Activated T-cell treated with anti-CD3 and anti-CD28 coated beads, Interleukin-2, amount 50 U/mL, for 48 hours (primary cell): ENCODE measurements at places on chromosomes 6 and 20.

DNA sequence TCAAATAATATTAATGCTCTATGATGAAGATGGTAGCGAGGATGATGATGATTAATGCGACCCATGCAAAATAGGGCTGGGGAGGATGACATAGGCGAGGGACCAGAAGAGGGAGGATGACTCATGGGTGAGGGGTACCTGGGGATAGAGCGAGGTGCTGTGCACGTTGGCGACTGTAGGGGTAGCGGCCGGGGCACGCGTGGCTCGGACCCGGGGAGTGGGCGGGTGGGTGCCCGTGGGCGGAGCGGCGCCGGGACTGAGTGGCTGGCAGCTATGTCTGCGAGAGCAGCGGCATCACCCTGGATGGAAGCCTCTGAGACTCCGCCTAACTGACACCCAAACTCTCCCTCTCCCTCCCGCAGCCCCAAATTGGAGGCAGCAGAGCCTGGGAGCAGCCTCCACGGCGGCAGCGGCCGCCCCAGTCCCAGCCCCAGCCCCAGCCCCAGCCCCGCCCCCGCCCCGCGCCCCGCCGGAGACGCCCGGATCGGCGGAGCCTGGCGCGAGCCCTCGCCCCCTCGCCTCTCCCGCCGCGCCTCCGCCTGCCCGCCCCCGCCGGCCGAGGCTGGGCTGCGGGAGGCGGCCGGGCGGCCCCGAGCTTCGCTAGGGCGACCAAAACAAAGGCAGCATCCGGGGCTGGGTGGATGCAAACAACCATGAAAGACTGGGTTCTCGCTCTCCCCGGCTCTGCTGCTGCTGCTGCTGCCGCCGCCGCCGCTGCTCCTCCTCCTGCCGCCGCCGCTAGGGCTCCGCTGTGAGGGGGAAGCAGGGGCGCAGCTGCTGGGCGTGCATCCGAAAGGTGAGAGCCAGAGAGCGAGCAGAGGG, at the start of gene RIMS1:
TSS of gene RIMS1 (plus strand) at position 367 of the 822 bp plus-strand sequence. CDS start 474 bp downstream, outside the sequence.
- peak; percentile 19 for DNase-seq

DNA sequence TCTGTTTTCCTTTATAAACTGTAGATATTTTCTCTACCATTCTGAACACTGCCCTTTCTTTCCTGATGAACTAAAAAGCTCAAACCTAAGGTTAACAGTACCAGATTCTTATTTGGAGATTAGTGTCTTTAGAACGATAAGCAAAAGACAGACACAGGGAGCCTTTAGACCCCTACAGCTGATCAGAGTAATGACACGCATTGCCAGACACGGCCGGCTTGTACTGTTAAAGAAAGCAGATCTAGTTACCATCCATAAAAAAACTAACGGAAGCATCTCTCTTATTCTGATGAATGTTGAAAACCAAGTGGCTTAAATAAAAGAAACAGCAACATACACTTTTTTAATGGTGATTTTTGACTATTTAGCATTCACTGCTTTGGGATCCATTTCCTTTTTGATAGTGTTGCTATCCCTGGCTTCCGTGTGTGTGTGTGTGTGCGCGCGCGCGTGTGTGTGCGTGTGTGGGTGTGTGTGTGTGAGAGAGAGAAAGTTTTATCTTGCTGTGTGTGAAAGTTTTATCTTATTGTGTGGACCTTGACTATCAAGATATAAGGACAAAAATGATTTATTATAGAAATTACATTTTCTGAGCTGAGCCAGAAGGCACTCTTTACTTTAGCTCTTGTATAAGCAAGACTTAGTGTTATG, 95.6 kb upstream of the SLC35B3 start:
- no peak for DNase-seq

DNA sequence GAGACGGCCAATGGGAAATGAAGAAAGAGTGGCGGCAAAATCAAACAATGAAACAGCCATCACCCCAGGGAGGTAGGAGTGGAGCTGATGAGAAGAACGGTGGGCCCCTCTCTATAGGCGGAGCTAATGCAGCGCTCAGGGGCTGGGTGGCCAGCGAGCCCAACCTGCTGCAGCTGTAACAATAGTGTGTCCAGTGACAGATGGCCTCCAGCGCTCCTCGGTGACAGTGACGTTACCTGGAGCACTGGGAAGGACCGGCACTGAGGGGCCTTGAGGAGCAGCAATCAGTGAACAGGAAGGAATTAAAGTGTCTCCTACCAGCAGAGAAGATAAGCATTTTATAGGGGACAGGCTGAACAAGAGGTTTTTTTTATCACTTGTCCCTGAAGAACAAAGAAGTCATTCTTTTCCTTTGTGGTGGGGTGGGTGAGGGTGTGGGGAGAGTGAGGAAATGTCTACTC, 81.6 kb downstream of the FOXA2 start:
- no peak for DNase-seq

DNA sequence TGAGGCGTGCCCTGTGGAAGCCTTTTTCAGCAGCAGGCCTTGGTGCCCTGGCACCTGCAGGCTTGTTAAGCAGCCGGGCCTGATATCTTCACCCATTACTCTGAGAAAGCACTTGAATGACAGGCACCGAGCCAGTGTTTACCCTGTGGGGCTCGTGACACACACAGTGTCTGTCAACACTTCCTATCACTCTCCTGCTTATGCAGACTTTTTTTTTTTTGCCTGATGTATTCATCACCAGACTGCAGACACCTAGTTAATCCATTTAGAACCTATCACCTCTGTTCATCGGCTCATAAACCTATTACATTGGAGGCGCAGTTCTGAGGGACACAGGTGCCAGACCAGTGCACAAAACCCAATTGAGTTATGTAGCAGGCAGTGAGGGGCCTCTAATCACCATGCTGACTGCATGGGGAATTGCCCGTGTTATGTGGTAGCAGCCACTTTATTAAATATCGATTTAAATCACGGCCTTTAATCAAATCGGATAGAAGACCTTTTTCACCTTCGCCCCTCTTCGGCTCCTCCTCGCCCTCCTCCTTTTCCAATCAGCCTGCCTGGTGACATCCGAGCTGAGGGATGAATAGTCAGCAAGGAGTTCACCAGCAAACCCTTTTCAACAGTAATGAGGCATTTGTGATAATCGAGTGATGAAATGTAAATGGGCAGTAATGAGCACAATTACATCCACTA, 962.9 kb upstream of the SLC35B3 start:
- no peak for DNase-seq

GRCh38 chr6:124676033-124676432, 286.2 kb upstream of the RNF217 start:
- DNase-seq, result no peak

- no peak for DNase-seq
These were observed 565.3 kb downstream of the KIF16B start for GRCh38 chr20:16007962-16008361.

DNA sequence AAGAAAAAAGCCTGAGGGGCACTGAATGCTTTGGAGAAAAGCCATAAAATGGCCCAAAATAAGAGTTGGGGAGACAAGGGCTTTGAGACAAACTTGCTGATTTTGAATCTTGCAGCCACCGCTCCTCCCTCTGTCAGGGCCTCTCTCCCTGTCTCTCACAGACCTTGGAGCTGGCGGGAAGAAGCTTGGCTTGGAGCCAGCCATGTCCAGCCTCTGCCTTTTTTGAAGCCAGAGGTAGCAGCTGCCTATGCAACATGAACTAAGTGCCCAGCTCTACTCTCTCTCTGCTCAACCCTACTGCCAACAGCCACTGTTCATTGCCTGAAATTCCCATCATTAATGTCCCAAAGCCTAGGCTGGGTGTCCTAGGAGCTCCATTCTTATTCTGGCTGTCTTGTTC, 63.7 kb upstream of the CTNNBL1 start:
- DNase-seq, result no peak

GRCh38 chr6:110890288-110890687, 15.7 kb downstream of the AMD1 start:
- no peak for DNase-seq

DNA sequence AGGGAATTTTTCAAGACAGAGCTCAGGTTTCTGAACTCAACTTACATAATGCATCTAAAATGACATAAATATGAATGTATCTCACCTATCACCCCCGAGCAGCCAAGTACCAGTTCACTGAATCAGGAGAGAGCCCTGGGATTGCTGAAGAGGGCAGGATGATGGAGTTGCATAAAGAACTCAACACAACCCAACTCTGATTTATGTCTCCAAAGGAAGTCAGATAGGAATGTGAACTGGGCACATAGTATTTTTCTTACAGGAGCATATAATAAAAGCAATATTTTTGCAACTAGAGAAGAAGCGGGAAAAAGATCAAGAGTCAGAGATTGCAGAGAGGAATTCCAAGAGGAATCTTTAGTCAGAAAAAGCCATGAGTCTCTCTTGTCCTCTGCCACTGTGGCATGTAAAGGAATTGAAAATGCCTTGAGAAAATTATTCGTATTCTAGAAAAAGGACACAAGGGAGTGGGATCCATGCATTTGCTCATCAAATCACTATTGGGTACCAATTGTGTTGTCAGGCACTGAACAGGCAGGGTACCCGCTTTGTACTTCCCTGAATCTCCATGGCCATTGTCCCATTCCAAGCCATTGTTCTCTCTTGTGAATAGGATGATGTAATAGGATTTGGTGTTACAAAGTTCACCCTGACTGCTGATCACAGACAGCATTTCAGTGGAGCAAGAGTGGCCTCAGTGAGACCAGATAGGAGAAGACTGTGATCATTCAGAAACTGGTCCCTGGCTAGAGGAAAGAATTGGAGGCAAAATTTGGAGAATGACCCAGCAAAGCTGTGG, 16.3 kb downstream of the RIN2 start:
- no peak for DNase-seq

- no peak for DNase-seq
These were observed 103.9 kb downstream of the AIG1 start for GRCh38 chr6:143164565-143165105.

- DNase-seq, result no peak
These were observed 298.4 kb downstream of the ADGB start for GRCh38 chr6:146896960-146897701.

DNA sequence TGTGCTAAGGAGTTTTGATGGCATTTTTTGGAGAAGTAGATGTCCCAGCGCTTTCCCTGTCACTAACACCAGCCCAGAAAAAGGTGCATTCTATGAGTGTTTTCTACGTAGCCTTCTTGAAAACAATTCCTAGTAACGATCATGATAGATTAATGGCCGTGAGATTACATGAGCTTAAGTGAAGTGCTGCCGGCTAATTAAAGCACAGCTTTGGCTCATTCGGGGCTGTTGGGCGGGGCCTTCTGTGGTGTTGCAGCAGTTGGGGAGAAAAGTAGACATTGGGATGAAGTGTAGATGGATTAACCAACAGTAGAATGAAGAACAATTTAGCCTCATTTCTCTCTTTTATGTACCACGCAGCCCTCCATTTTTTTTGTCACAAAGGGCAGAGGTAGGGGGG, 20.8 kb upstream of the TRAF3IP2 start:
- no peak for DNase-seq

- DNase-seq, result no peak
These were observed 40.8 kb upstream of the BMP5 start for GRCh38 chr6:55916188-55916587.

GRCh38 chr6:11976489-11976888, 35.6 kb upstream of the HIVEP1 start:
- DNase-seq, result no peak

DNA sequence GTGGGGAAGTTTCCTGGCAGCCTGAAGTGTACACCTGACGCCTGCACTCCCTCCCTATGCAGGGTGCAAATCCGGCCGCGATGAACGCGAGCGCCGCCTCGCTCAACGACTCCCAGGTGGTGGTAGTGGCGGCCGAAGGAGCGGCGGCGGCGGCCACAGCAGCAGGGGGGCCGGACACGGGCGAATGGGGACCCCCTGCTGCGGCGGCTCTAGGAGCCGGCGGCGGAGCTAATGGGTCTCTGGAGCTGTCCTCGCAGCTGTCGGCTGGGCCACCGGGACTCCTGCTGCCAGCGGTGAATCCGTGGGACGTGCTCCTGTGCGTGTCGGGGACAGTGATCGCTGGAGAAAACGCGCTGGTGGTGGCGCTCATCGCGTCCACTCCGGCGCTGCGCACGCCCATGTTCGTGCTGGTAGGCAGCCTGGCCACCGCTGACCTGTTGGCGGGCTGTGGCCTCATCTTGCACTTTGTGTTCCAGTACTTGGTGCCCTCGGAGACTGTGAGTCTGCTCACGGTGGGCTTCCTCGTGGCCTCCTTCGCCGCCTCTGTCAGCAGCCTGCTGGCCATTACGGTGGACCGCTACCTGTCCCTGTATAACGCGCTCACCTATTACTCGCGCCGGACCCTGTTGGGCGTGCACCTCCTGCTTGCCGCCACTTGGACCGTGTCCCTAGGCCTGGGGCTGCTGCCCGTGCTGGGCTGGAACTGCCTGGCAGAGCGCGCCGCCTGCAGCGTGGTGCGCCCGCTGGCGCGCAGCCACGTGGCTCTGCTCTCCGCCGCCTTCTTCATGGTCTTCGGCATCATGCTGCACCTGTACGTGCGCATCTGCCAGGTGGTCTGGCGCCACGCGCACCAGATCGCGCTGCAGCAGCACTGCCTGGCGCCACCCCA, 1.2 kb downstream of the GPR6 start:
- no peak for DNase-seq

GRCh38 chr6:51152594-51152993, 333.9 kb downstream of the TFAP2B start:
- DNase-seq, result no peak

GRCh38 chr20:3753098-3753497, 14.5 kb downstream of the ADISSP start:
- peak; percentile 61 for DNase-seq

DNA sequence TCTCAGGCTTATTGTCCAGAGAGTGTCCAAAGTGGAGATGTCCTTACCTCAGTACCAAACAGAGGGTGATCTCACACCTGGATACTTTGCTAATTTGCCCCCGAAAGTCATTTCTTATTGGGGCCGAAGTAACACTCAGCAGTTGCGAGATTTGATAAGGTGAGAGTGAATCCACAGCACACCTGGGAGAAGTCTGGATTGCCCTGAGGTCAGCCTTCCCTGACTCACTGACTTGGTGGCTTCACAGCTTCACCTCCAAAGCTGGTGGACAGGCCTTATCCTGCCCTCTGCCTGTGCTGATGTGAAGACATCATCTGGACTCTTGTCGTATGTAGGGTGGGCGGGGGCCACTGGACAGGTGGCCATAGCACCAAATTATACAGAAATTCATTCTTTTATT, 101.9 kb upstream of the ARMC2 start:
- no peak for DNase-seq

DNA sequence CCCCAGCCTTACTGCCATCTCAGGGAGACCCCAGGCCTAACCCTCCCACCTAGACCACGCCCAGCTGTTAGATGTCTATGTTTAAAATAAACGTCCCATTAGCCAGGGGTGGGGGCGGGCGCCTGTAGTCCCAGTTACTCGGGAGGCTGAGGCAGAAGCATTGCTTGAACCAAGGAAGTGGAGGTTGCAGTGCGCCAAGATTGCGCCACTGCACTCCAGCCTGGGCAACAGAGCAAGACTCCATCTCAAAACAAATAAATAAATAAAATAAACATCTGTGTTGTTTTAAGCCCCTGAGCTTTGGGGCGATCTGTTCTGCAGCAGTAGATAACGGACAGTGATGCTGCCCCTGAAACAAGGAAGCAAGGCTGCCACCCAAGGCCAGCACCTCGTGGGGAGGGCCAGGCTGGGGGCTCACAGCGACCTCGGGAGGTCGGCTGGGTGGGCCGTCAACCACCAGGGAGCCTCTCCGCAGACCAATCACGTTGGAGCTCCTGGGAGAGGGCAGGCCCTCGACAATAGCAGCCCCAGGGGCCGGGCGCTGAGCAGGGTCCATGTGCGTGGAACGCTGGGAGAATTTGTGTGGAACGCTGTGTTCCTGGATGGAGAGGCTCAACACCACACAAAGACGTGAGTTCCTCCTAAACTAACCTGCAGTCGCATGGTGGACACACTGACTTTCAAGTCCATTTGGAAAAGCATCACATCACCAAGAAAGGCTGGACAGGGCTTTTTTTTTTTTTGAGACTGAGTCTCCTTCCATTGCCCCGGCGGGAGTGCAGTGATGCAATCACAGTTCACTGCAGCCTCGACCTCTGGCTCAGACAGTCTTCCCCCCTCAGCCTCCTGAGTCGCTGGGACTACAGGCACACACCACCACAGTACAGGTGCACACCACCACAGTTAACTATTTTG, 1.0 kb upstream of the HELZ2 start:
- no peak for DNase-seq
